ENCODE measurements at places on chromosomes 1 and 21. TPM values are rescaled to one million over a fixed set of nuclear protein-coding genes. Genes with fewer than 3 reads are reported as not detected.

Gene UBXN10
- 0.18 TPM for total RNA-seq

DNA sequence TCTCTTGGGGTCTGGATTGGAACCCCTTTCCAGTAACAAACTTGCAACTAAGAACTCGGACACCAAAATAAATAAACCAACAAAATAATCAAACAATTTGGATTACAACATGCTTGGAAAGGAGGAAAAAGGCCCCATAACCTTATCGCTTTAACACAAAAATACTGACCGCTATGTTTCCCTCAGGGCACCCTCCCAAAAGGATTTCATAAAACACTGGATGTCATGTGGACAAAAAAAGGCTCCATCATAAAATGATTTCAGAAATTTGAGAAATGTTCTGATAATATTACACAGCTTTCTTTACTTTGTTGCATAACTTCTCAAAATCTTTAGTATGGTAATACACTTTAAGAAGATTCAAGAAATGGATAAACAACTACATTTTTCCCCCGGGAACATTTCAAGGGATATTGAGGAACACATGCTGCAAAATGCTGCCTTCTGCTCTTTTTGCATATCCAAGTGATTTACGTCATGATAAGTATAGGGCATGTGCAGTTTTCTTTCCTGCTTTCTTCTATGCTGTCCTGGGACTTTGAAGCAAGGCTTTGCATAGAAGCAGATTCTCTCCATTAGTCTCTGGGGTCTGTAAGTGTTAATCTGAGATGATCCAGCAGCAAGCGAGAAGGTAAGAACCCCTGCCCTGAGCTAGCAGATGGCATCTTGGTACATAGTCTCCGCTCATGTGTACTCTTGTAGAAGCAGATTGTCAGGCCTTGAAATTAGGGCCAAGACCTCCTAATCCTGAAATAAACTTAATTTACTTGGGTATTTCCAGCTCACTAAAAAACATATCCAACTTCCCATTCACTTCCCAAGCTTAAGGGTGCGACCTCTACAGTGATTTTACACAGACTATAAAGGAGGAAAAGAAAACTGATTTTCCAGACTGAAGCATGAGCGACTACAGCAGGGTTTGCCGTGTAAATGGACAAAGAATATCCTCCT is 85.5 kb upstream of the KIAA0040 start:
- DNase-seq, result no peak

Gene RAB25
- 0.61 TPM for total RNA-seq

- no peak for DNase-seq
Observed at GRCh38 chr1:157240495-157241184, 102.4 kb upstream of the ETV3 start.

- no peak for DNase-seq
Observed at GRCh38 chr1:47678464-47678980, 240.7 kb downstream of the FOXD2 start.

DNA sequence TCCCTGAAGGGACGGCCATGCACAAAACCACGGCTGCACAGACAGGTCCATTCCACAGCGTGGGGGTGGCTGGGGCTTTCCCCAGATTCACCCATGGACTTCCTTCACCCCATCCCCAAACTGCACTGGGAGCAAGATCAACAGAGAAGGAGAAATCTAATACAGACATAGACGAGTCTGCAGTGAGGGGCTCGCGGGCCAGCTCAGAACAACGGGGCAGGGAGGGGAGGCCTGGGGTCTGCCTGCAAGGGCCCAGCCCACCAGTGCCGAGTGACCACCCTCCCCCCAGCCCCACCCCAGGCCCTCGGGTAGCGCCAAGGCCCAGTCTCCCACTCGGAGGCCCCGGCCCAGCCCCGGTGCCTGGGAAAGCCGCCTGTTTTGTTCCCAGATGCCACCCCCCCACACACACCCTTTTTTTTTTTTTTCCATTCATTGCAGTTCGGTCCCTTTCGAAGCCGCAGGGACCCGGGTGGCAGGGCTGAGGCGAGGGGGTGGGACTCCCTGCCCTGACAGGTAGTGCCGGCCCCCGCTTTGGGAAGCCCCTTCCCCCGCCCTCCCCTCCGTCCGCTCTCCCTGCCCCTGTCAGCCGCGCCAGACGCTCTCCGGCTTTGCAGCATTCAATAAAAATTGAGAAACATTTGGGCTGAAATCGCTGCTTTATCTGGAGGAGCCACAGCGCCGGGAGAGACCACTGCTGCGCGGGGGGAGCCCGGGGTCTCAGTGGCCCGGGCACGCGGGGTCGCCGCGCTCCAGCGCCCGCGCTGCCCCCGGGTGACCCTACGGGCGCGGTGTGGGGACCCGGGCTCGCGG is 543 bp upstream of the EPHB2 start:
- DNase-seq, result no peak

- DNase-seq, result no peak
Observed at GRCh38 chr1:118250232-118250631, 65.2 kb upstream of the SPAG17 start.

- no peak for DNase-seq
Observed at GRCh38 chr1:31985430-31985829, 28.2 kb upstream of the KHDRBS1 start.

- no peak for DNase-seq
Observed at GRCh38 chr1:2042830-2043773, 7.1 kb upstream of the PRKCZ start.

DNA sequence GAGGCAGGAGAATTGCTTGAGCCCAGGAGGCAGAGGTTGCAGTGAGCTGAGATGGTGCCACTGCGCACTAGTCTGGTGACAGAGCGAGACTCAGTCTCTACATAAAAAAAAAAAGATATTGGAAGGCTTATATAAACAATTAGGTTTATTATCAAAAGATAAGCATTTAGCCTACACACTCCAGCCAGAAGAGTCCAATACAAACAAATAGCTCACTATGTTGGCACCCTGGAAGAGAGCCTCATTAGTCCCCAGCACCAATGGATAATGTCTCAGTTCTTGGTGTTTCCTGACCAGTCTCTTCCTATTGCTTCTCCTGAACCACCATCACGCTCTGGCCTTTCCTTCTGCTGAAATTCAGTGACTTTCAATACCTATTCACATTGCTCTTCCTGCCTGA is 48.6 kb upstream of the ATP1A1 start:
- no peak for DNase-seq

DNA sequence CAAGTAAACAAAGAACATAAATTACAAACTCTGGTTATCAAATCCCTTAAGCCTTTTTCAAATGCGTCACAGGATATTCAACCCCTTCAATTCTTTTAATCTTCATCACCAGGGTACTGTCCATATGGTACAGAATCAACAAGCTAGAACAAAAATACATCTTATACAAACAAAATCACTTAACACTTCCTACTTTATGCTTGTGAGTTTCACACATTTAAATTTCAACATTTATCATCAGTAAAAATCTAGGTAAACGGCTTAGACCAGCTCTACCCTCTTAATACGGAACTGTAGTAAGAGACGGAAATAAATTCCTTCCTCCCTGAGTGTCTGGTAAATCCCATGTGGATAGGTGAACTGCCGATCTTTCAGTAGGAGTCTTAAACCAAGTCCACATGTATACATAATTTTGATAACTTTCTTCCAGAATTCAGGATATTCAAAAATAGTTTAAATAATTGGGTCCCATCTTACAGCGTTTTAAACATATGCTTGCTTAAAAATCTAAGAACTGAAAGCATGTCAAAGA is 1.0 kb downstream of the CCDC181 start:
- no peak for DNase-seq

DNA sequence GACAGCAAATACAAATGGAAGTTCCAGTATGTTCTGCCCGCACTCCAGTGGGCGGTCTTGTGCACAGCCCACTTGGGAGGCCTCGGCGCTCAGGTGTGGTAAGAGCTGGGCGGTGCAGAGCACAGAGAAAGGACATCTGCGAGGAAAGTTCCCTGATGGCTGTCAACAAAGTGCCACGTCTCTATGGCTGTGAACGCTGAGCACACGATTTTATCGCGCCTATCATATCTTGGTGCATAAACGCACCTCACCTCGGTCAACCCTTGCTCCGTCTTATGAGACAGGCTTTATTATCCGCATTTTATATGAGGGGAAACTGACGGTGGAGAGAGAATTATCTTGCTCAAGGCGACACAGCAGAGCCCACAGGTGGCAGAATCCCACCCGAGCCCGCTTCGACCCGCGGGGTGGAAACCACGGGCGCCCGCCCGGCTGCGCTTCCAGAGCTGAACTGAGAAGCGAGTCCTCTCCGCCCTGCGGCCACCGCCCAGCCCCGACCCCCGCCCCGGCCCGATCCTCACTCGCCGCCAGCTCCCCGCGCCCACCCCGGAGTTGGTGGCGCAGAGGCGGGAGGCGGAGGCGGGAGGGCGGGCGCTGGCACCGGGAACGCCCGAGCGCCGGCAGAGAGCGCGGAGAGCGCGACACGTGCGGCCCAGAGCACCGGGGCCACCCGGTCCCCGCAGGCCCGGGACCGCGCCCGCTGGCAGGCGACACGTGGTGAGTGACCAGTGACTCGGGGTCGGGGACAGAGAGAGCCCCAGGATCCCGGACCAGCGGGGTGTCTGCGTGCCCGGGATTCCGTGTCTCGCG is at the start of gene IL12RB2:
TSS of gene IL12RB2 (plus strand) at position 623 of the 810 bp plus-strand sequence. CDS start 12,496 bp downstream, outside the sequence.
- peak; percentile 18 for DNase-seq

DNA sequence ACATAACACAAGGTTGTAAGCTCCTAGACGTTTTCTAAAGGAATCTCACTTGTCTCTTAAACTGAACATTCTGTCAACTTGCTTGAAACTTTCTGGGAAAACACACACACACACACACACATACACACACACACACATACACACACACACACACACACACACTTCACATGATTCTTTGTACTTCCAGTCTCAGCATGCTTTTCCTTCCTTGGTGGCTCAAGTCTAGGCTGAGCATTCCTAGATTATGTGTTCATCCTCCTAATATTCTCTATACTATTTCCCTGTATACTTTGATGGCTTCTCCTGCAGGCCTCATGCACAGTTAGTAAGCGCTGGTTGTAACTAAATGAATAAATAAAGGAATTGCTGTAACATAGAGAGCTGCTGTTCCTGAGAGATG is 372.1 kb downstream of the PTPRC start:
- no peak for DNase-seq

Gene S100A7A
- not detected for total RNA-seq

Gene LRRN2
- total RNA-seq, result not detected

Gene KRTAP11-1
- not detected for total RNA-seq

Gene BGLAP
- 2.4 TPM for total RNA-seq

Gene THEM5
- not detected for total RNA-seq
